Stimulated activated CD8-positive, alpha-beta memory T cell treated with anti-CD3 and anti-CD28 coated beads, Interleukin-4, amount 100 ng/mL, for 48 hours (primary cell): ENCODE measurements at places on chromosomes 11 and 22.

DNA sequence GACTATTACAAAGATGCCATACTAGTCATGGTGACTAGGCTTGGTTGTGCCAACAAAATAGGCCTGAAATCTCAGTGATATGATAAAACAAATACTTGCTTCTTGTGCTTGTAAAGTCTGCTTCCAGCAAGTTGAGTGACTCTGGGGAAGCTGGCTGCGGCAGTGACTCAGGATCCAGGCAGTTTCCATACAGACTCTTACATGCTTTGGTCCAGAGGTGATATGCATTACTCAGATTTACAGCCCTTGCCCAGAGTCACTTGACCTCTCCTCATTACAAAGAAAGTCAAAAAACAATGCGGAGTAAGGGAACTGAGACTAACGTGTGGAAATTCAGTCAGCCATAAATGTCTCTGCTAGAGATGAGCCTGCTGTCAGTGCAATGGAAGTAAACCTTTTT, 387.5 kb downstream of the KCNA4 start:
- no peak for DNase-seq

GRCh38 chr11:121417055-121417551, 35.0 kb upstream of the SORL1 start:
- DNase-seq = peak; percentile 73

DNA sequence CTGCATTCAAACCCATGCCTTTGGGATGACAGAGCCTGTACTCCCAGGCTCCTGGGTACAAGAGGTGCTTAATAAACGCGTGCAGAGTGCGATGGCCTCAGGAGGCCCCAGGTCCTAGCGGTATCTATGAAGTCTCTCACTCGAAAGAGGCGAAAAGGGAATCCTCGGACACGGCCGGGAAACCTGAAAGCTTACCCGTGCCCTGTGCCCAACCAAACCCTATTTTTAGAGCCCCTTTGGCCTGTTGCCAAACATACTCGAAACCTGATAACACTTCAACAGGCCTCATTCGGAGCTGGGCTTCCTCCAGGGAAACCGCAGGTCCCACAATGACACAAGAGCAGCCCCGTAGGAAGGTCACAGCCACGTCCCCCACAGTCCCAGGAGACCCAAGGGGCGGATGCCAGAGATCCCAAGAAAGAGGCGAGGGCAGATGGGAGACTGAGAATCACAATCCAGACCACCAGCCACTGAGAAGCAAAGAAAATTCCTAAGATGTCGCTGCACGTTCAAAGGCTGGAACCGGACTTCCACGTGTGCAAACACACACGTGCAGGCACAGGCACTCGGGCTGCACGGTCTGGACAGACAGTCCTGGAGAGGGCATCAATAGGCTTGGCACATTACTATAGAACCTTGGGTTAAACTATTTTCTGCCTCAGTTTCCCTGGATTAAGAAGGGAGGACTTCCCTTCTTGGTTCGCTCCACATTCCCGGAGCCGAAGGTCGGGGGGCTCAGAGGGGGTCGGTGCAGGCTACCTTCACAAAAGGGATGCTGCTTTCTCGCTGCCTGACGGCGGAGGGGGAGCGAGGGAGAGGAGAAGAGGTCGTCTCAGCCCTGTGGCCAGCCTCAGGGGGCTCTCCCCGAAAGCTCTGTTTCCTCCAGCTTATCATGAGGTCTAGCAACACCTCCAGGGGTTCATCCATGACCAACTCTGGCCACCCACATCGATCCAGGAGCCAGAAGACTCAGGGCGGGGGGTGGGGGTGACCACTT, 8.2 kb downstream of the PDGFB start:
- DNase-seq = peak; percentile 68

GRCh38 chr11:60168306-60168705, 14.6 kb downstream of the MS4A6A start:
- no peak for DNase-seq

DNA sequence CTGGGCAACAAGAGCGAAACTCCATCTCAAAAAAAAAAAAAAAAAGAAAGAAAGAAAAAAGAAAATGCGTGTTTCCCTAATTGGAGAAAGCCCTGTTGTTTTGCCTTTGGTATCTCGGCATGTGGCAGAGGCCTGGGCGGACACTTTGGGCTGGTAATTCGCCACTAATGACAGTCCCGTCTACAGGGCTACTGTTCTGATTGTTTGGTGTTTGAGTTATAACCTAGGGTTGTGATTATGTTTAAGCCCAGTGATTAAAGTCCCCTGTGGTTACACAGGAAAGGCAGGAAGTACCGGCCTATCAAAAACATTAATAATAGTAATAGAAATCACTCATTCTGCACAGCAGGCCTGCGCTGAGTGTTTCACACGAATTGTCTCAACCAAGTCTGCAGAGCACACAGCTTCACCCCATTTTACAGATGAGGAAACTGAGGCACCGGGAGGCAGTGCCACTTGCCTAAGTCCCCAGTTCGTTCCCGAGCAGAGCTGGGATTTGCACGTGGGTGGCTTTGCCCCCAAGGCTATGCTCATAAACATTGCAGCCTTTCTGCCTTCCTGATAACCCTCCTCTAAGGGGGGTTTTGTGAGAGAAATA, 39.1 kb upstream of the GRAMD4 start:
- DNase-seq = no peak

GRCh38 chr11:58227956-58228615, 632 bp downstream of the OR10Q1 start:
- DNase-seq = no peak

DNA sequence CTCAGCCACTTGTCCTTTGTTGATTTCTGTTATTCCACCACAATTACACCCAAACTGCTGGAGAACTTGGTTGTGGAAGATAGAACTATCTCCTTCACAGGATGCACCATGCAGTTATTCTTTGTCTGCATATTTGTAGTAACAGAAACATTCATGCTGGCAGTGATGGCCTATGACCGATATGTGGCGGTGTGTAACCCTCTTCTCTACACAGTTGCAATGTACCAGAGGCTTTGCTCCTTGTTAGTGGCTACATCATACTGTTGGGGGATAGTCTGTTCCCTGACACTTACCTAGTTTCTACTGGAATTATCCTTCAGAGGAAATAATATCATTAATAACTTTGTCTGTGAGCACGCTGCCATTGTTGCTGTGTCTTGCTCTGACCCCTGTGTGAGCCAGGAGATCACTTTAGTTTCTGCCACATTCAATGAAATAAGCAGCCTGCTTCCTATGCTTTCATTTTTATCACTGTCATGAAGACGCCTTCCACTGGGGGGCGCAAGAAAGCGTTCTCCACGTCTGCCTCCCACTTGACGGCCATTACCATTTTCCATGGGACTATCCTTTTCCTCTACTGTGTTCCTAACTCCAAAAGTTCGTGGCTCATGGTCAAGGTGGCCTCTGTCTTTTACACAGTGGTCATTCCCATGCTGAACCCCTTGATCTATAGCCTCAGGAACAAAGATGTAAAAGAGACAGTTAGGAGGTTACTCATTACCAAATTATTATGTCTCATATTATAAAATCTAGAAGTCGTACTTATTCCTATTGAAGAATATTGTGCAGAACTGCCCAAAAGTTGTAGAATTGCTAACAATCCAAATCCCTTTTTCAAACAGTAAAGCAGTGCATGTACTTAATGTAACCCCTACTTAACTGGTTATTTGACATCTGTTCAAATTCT, 53.2 kb downstream of the OR4C6 start:
- DNase-seq = peak; percentile 31

- no peak for DNase-seq
Observed at GRCh38 chr11:61460474-61460881, 30.6 kb downstream of the SDHAF2 start.

- no peak for DNase-seq
Observed at GRCh38 chr11:83195143-83195466, 1.6 kb downstream of the ANKRD42 start.

DNA sequence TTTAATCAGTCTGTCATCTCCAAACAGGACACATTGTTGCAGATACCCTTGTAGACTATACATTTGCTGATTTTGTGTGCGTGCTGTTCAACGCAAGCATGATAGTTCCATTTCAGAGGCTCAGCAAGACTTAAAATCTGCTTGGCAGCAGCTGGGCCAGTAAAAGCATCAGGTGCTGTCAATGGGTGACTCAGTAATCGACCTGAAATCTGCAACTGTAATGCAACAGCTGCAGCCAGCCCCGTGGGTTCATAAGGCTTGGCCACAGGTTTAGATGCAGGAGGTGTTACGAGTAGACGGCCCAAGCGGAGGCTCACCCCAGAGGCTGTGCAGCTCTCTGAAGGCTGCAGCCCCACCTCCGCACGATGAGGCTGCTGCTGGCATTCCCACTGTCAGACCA, 84.6 kb downstream of the NTM start:
- no peak for DNase-seq

GRCh38 chr11:93100211-93100610, 97.6 kb downstream of the SLC36A4 start:
- no peak for DNase-seq

DNA sequence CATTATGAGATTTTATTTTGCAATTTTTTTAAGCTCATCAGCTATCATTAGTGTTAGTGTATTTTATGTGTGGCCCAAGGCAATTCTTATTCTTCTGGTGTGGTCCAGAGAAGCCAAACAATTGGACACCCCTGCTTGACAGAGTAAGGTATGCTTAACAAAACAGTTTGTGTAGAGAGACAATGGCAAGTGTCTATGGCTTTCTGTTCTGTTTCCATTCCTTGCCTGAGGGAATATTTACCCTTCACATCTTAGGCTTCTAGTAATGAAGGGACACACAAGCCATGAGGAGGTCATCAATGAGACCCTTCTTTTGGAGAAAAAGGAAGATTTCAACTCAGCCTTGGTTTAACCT, 1278.4 kb upstream of the TENM4 start:
- no peak for DNase-seq

GRCh38 chr11:128472128-128473089, 114.9 kb downstream of the ETS1 start:
- peak; percentile 73 for DNase-seq

GRCh38 chr11:35518766-35519165, 6.7 kb downstream of the PAMR1 start:
- DNase-seq = no peak

GRCh38 chr22:35334004-35334403, 34.3 kb downstream of the TOM1 start:
- DNase-seq = peak; percentile 53

DNA sequence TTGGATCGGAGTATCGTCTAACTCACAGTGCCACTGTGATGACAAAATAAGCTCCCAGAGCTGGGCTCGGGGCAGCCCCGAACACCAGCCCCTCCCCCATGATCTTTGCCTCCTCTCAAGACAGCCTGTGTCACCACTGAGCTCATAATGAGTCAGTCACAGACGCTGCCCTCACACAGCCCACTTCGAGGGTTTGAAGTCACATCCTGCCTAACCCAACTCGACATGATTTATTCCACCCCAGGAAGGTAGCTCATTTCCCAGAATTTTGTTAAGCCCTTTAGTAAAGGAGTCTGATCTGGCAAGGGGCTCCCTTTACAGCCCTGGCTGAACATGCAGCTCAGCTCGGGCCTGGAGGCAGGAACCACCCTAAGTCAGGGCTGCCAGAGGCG, 22.8 kb downstream of the MYH9 start:
- DNase-seq = peak; percentile 90

- no peak for DNase-seq
Observed at GRCh38 chr11:74462631-74463030, 4.7 kb downstream of the KCNE3 start.

- DNase-seq = no peak
Observed at GRCh38 chr11:38278457-38279141, 1680.6 kb upstream of the RAG2 start.

GRCh38 chr11:75004215-75004614, 15.5 kb downstream of the NEU3 start:
- no peak for DNase-seq

DNA sequence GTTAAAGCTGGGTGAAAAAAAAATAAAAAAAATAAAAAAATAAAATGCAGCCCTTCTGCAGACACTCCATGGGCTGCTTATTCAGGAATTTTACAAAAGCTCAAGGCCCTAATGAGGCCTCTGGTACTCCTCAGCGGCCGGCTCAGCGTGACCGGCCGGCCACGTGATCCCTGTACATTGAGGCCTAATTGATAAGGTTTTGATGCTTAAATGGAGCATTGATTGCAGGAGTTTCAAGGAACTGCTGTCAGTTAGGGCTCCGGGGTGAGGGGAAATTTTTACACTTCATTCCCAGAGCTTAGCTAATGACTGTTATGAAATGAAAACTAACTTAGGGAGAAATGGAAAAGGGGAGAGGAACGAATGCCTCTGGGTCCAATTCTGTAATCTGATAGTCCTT, 368.8 kb upstream of the KIRREL3 start:
- no peak for DNase-seq

DNA sequence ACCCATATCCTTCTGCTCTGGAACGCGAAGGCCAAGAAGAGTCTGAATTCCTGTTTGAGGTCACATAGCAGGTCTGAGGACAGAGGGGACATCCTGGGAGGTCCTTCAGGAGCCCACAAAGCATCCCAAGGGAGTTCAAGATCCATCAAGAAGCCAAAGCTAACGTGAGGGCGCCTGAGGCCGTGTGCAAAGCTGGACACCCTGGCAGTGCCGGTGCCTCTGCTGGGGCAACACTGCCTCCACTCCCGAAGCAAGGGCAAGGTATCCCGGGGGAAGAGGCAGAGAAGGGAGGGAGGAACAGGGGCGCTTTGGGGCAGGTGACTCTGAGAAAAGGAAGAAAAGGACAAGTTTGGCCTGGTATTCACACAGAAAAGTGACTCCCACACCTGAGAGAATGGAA, 50.3 kb upstream of the CDON start:
- DNase-seq = no peak

DNA sequence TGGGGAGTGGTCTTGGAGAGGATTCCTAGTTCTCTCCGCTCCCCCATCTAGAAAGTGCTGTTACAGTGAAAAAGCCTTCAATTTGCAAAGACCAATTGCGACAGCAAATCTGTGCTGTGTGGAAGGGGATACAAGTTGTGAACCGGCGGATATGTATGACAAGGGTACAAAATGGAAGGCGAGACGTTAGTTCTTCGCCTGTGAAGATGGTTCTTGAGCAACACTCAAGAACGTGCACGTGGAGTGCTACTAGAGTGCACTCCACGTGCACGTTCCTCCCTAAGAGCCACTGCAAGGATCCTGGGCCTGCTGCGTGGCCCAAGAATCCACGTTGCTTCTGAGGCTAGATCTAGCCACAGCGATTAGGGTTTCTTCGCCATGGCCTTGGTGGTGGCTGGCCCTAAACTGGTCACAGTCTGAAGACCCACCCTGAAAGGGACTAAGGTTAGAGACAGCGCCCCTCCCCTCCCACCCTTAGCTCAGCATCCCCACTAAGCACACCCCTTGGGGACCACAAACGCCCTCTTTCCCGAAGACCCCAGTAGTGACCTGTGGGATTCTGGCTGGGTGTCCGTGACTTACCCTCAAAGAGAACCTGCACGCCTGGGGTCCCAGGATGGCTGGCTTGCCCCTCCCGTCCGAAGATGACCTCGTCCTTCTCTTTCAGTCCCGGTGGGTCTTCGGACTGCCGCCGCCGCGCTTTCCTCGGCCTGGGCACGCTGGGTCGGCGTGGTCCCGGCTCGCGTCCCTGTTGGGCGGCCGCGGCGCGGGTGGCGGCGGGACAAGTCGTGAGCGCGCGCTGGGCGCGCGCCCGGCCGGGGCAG, 519 bp upstream of the PDE3B start:
- peak; percentile 44 for DNase-seq

GRCh38 chr22:44400763-44401060, 88.0 kb upstream of the SHISAL1 start:
- DNase-seq = no peak
